CD8-positive, alpha-beta memory T cell (primary cell): ENCODE measurements at places on chromosomes 7 and 10.

GRCh38 chr10:1782841-1783240 is 45.5 kb upstream of the ADARB2 start:
- DNase-seq, result no peak

DNA sequence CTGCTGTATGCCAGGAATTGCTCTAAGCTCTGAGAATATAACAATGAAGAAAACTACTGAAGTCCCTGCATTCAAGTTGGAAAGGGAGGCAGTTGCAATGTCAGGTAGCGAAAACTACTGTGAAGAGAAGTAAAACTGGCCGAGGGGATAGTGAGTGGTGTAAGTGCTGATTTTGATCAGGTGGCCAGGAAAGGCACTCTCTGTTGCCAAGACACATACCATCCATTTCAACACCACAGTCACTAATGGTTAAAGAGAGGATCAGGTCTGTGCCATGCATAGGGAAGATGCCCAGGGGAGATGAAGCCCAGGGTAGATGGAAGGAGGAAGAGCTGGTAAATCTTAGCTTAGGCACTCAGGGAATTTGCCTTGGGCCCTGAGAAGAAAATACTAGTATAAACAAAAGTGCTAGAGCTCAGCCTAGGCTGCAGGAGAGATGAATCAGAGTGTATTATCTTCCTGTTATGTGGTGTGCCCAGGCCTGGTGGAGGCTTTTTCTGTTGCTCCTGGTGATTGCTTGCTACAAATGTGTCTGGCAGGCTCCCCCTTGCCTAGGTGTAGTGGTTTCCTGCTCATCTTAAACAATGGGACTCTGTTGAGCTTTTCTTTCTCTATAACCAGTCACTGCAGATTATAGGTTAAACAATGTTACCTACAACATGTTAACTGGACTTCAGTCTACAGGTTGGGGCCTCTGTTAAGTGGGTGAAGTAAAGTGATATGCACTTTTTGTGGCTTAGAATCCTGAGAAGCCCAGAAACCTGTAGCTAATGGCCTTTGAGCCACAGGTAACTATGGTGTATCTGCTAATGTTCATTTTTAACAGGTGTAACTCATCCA is 125.5 kb downstream of the LRRC4 start:
- DNase-seq, result no peak

DNA sequence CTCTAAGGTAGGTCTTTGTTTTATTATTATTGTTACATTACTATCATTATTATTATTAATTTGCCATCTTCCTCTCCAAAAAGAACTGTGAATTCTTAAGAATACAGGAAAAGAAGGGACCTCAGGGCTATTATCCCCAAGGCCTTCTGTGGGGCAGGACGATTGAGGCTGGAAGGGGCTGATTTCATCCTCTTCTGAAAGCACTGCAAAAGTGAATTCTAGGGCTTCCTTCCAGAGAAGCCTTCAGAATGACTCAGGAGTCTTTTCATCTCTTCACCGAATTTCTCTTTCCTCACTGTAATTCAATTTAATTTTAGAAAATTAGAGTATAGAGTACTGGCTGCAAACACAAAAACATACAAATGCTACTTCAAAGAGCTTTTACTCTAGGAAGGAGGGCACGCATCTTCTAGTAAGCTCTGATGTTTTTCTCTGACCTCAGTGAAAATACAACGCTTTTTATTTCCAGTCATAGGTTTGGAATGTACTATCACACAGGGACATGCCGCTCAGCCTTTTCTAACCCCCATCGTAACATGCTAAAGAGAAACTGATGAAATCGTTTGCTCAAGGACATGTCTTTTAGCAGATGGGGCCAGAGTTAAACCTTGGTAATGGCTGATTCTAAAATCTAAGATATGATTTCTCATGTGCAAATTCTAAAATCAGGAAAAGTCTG is 280.2 kb upstream of the PITRM1 start:
- DNase-seq, result no peak

DNA sequence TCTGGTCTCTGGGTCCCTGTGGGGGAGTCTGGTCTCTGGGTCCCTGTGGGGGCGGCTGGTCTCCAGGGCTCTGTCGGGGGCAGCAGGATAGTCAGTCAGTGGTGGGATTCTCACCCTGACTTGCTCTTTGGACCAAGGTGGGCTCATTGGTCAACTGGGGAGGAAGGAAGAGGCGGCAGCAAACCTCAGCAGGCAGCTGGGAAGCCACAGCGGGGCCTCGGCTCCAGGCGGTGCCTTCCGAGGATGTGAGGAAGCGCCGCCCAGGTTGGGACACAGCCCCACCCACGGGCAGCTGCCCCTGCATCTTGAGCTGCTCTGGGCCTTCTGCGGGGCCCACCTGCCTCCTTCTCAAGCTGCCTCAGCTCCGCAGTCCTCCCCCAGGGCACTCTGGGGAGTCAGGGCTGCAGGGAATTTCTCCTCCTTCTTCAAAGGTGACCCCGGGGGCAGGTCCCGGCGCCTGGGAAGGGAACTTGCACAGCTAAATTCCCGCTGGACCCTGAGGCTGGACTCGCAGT is 20.4 kb upstream of the KNDC1 start:
- DNase-seq, result no peak

DNA sequence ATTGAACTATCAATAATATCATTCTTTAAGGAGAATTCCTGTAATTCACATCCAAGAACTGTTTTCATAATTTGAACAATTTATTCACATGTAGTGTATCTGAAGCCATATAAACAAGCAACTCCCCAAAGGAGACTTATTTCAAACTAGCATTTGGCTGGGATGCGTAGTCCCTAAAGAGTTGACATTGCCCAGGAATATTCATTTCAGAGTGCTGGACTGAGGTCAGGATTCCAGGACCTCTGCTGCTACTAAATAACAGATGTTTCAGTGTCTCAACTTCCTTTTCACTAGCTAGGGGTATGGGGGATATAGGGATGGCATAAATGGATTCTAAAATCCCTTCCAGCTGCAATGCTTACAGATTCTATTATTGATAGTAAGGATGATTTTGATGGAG is 177.0 kb downstream of the TSPAN12 start:
- no peak for DNase-seq

DNA sequence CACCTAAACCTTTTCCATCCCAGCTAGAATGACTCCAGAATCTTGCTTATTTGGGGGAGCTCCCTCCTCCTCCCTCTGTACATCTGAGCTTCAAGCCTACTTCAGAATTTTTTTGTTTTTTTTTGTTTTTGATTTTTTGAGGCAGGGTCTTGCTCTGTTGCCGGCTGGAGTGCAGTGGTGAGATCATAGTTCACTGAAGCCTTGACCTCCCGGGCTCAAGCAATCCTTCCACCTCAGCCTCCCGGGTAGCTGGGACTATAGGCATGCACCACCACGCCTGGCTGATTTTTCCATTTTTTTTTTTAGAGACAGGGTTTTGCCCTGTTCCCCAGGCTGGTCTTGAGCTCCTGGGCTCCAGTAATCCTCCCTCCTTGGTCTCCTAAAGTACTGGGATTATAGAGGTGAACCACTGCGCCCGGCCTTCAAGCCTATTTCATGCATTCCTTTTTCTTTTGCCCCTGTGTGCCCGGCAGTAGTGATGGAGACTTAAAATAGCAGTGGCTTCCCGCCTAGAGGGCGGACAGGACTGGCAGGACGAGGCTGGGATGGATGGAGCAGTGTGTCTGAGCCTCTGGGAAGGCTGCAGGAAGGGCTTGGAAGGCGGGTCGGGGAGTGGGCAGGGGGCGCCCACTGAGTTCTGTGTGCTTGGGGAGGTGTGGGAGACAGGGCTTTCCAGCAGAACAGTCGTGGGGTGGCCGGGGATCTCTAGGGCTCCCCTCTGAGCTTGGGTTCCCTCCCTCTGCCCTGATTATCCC is 8.8 kb downstream of the CUX1 start:
- no peak for DNase-seq

- no peak for DNase-seq
Measured at GRCh38 chr10:12502526-12503274, 153.4 kb downstream of the CAMK1D start.

DNA sequence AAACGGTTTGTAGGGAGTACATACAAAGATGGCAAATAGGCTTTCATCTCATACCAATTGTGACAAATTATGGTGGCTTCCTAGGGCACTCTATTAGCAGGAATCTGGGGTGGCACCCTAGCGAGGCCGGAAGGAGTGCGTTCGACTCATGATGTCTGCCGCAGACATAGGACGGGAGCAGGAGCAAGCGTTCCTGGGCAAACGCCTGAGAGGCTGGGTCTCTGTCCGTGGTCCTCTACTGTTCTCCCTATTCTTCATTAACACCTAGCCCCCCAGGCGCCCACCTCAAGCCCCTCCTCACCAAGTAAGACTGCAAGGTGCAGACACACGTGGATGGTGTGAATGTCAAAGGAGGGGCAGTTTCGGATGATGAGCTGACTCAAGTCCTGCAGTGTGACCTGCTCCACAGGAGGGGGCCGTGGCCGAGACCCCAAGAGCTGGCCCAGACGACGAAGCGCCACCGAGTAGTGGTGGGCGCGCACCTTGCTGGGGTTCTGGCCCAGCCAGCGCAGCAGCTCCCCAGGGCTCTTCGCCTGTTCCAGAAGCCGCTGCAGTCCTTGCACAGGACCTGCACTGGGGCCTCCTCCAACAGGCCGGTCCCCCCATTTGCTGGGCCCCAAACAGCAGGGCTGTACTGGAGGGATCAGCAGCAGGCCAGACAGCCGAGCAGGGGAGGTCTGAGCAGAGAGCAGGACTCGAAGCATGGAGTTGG is 1.3 kb downstream of the FASTK start:
- DNase-seq, result no peak

DNA sequence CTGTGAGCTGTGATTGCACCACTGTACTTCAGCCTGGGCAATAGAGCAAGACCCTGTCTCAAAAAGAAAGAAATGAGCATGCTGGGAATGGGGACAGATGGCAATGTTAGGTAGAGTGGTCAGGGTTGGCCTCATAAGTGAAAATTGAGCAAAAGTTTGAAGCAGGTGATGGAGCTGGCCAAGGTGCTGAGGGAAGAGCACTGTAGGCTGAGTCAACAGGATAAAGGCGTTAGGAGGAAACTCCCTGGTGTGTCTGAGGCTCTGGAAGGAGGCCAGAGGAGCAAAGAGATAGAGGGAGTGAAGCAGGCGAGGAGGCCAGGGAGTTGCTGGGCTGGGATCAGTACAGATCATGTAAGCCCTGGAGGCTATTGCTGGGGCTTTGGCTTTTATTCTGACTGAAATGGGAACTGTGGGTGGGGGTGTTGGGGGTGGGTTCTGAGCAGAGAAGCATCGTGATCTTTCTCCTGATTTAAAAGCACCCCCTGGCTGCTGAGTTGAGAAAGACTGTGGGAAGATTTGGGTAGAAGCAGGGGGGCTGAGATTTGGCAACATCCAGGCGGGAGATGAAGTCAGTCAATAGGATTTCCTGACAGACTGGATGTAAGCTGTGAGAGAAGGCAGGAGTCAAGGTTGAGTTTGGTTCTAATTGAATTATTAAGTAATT is 52.5 kb upstream of the VKORC1L1 start:
- DNase-seq, result no peak

DNA sequence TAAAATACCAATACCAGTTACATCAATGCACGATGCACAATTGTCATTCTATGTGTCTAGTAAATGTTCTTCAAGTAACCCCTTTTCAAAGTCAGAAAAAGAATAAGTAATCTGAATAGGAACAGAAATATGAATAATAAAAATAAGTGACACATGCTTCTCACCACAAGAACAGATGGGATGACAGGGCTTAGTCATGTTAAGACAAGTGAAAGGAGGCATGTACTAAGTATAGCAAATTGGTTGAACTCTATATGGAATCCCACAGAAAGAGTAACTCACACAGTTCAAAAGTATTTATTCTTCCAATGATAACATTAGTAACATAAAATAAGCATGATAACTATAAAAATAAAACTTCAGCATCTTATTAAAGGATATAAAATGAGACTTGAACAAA is 100.9 kb upstream of the TAS2R16 start:
- DNase-seq, result no peak

DNA sequence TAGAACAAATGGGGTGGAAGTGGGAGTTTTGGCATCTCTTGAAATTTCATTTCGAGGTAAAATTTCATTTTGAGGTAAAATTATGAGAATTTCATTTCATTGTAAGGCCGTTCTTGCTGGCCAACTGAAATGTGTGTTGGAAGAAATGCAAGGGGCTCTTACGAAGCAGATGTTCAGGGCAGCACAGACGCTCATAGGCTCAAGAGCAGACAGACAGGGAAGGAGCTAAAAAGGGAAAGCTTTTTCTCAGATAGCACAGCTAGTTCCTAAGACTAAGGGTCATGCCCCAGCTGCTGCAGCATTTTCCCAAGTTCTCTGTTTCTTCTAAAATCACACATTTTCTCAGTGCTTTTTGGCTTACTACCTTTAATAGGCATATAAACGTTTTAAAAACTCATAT is 65.1 kb upstream of the SFMBT2 start:
- no peak for DNase-seq

DNA sequence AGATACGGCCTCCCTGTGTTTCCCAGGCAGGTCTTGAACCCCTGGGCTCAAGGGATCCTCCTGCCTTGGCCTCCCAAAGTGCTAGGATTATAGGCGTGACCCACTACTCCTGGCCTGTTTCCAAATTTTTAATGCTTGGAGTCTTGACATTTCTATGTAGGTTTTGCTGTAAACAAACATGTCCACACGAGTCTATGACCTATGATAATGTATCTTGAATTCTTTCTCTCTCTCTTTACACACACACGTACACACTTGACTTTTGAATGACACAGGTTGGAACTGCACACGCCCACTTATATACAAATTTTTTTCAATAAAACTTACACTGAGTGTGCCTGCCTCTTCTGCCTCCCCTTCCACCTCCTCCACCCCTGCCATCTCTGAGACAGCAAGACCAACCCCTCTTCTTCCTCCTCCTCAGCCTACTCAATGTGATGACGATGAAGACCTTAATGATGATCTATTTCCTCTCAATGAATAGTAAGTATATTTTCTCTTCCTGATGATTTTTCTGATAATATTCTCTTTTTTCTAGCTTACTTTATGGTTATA is 44.1 kb upstream of the LAMB1 start:
- DNase-seq, result no peak

- DNase-seq, result no peak
Measured at GRCh38 chr7:156065400-156065799, 253.1 kb upstream of the SHH start.

GRCh38 chr10:99834410-99834809 is 52.0 kb downstream of the ABCC2 start:
- DNase-seq, result no peak

- DNase-seq, result no peak
Measured at GRCh38 chr10:117133273-117134055, 4.6 kb downstream of the VAX1 start.

GRCh38 chr10:78377356-78377755 is 343.7 kb downstream of the RPS24 start:
- no peak for DNase-seq

DNA sequence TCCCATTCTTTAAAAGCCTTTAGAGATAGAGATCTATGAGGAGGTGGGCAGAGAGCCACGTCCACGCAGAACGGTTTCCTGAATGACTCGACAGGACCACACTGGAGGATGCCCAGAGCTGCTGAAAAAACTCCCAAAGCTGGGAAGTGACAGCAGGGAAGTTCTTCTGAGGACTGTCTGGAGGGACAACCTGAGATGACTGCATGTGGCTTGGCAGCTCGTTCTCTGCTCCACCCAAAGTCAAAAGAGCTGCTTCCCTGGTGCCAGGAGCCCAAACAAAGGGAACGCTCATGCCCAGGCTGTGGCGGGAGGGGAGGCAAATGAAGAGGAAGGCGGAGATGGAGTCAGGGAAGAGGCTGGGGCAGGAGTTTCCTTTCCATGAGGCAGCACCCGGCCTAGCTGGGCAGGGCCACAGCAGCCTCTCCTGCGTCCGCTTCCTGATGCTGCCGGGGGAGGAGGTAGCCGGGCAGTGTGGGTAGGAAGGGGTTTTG is 95.4 kb downstream of the CCDC3 start:
- DNase-seq, result no peak
